Stimulated activated CD4-positive, alpha-beta T cell treated with anti-CD3 and anti-CD28 coated beads, TNF-alpha, amount 100 ng/mL, for 4 hours (primary cell): ENCODE measurements at places on chromosomes 6 and 20.

DNA sequence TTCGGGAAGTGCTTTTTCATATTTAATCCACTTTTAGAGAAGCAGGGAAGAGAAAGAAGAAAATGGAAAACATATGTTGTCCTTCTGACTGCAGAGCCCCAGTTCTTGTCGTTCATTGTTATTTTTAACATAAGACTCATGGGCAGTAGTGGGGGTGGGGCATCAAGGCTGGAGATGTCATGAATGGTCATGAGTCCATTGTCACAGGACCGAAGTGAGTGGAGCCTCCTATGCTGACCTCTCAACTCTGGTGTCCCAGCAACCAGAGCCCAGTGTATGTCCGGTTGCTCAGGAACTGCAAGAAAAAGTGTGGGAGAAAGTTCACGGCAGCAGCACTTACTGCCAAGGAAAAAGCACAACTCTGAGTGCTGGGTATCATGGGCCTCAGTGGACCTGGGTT, 108.6 kb downstream of the BANF2 start:
- DNase-seq, result no peak

DNA sequence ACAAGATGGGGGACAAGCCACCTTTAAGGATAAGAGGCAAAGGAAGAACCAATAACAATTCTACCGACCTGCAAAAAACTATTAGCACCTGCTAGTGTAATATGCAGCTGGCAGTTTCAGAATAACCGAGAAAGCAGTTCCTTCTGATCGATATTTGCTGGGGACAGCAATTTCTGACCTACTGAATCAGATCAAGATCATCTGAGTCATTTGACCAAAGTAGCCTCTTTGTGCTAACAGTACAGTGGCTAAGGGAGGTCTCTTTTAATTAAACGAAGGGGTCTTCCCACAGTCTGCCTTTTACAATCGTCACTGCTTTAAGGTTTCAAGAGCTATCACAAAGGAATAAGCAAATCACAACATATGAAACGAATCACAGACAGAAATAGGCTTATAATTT, 318.9 kb downstream of the BTBD9 start:
- no peak for DNase-seq

- no peak for DNase-seq
Observed at GRCh38 chr6:70717038-70717801, 49.5 kb downstream of the SMAP1 start.

GRCh38 chr6:15324427-15324985, 78.6 kb downstream of the JARID2 start:
- no peak for DNase-seq
